ENCODE measurements at places on chromosomes 3 and 15.
A peak's percentile ranks its signal among the peaks of the same experiment; 100 is the strongest.

- DNase-seq: no peak
Observed at GRCh38 chr3:175398676-175399075, 539.5 kb downstream of the NAALADL2 start.

GRCh38 chr3:4261406-4261805, 41.8 kb upstream of the SETMAR start:
- no peak for DNase-seq

- DNase-seq: no peak
Observed at GRCh38 chr3:181105646-181106045, 116.1 kb upstream of the DNAJC19 start.

GRCh38 chr3:40290396-40290795, 19.1 kb upstream of the EIF1B start:
- DNase-seq: no peak

DNA sequence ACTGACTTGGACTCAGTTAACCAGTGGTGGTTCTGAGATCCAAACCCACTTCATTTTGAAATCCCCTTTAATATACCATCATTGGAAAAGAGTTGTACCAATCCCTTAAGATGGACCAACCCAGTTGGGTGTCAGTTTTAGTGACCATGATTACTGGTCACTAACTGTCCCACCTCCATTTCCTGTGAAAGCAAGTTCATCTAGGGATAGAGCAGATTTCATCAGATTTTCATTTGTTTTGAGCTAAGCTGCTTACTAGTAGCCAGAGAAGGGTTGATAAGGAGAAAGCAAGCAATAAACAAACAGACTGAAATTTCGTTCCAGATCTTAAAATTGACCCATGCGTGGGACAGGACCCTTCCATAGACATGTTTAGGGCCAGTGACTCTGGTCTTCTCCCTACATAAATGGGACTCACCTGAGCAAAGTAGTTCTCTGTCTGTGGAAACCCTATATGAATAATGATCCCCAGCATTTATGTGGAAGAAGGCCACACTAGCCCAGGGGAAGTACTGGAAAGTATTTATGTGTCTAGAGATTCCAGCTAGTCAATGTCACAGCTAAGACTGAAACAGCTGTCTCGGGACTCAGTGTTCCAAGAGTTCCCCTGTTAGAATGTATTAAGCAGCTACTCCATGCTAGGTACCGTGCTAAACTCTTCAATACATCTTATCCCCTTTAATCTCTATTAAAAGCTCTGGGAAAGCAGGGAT, 196.0 kb upstream of the BCL6 start:
- DNase-seq: no peak

DNA sequence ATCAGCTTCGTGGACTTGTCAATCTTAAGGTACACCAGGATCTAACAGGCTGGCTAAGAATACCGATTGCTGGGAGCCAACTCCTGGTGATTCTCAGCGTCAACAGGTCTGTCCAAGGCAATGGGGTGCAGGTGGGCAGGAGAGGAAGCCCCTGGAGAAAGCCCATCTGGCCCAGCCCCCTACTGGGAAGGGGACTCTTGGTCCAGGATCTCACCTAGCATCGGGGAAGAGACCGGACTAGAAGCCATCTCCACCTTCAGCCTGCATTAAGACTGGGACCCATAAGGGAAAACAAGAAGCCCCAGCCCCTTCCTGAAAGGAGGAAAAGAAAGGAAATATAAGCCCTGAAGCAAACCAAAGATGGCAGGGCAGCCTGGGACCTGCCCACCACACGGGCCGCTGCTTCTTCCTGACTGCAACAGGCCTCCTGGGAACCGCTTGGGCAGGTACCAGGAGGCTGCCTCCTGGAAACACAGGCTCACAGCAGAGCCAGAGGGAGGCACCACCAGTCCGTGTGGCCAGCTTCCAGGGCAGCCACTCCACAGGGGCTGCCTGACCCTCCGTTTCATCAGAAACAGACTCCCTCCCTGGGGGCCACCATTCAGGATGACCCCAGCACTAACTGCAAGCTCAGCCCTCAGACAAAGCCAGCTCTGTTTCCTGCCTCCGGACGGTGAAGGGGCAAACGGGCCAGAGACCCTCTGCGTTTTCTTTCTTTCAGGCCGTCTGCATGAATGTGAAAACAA, 100.2 kb downstream of the LRIG1 start:
- no peak for DNase-seq

DNA sequence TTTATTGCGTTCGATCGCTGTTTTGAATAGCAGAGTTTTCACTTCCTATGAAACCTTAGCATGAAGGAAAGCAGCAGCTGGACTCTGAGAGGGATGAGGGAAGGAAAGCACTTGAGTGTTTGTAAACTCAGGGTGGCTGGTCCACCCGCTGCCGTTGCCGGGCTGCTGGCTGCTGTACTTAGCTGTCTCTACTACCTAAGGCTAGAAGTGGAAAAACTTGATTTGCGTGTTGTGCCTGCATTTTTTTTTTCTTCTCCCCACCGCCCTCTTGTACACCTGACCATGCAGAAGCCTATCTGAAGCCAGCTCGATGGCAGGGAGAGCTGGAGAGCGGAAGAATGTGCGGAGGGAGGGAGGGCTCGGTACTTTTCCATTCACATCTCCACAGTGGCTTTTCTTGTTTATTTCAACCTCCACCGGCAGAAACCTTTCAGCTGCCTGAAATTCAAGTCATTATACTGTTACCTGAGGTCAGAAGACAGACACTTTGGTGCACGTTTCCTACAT, 4.8 kb upstream of the BCL6 start:
- DNase-seq: no peak

DNA sequence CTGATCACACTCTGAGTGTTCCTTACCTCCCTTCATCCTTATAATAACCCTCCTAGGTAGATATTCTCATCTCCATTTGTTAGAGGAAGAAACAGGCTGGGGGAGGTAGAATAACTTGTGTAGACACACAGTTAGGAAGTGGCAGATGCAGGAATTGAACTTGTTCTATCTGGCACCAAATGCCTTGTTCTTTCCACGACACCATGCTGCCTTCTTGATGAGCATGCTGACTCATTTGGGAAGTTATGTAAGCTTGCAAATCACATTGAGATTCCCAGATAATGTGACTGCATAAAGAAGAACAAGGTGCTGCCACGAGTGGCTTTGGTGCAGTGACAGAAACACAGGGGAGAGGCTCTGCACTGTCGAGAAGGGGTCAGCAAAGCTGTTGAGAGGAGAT, 27.5 kb upstream of the NDUFB4 start:
- DNase-seq: no peak

DNA sequence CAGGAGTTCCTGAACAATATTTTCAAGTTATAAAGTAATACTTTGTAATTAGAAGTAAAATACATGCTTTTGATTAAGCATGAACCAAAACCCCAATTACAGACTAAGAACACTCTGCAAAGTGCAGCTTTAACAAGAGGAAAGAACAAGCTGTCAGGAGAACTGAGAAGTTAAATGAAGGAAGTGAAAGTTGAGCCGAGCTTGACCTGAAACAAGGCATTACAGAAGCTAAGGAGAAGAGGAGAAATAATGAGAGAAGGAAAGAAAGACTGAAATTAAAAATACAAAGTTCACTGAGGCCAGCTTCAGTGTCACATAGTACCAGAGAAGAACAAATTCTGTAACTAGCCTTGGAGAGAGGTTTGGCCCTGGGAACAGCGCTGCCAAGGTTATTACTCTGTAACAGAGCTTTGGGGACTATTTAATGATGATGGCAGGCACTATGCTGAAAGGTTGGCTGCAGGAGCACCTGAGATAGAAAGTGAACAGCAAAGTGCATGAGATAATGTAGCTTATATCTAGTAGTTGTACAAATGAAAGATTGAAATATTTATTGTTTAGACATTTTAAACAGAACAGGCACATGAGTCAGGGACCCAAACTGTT, 241.9 kb upstream of the PEX5L start:
- no peak for DNase-seq

GRCh38 chr3:141011232-141011996, 39.7 kb upstream of the SPSB4 start:
- DNase-seq: peak; percentile 79

DNA sequence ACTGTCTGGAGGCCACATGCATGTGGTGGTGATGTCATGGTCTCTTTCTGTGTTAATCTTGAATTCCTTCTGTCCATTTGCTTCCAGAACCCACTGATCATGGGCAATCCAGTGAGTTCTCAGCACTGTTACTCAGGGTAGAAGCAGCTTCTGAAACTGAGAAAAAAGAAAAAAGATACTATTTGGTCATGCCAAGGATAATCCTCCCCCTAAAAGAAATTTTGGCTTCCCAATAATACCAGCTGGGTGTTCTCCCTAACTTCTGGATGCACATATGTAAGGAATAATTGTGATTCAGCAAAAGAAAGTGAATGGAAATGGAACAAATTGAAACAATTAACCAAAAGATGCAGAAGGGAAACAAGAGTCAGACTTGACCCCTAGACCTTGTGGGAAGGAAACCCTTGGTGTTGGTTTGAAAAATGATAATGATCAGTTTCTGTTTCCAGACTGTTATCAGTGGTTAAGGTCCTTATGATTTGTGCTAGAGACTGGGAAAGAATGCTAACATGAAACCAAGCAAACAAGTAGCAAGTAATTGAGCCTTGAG, 92.3 kb downstream of the RBMS3 start:
- DNase-seq: peak; percentile 42

DNA sequence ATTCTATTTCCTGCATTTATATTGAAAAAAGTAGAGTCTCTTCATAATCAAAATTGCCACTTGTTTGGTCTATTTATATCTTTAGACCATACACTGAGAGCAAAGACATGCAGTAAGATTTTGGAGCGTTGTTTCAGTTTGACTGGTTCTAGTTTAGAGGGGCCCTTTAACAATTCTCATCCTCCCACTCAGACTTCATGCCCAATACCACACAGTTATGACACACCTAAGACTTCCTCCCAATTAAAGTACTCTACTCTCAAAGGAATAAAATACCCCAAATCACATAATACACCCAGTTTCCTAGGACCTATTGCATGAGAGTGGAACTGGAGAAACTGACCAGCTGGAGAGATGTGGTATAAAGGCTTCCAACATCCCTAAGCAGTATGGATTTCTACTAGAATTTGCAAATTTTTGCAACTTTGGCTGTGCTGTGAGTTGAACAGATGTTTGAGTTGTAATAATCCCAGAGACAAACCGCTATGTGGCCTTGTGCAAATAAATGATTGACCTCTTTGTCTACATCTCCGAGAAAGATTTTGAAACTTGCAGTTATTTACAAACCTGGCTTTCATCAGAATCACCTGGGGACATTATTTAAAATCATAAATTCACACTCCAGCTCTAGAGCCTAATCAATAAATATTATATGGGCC, 170.0 kb upstream of the ROBO2 start:
- no peak for DNase-seq

DNA sequence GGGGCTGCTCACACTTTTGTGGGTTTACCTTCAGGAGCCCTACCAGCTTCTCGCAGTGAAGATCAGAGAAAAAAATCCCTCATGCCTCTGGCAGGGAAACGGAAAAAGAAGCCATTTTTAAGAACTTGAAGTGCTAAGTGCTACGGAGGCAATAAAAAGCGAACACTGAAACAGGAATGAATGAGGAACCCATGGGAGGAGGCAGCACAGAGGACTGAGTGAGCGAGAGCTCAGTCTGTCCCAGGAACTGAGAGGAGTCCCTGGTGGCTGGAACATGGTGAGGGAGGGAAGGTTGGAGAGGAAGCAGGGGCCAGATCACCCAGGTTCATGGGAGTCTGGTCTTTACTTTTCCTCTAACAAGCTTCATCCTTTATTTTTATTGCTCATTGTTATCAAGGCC, 228.1 kb upstream of the PROK2 start:
- DNase-seq: no peak

GRCh38 chr3:83622526-83622925, 1336.3 kb upstream of the CADM2 start:
- DNase-seq: no peak

DNA sequence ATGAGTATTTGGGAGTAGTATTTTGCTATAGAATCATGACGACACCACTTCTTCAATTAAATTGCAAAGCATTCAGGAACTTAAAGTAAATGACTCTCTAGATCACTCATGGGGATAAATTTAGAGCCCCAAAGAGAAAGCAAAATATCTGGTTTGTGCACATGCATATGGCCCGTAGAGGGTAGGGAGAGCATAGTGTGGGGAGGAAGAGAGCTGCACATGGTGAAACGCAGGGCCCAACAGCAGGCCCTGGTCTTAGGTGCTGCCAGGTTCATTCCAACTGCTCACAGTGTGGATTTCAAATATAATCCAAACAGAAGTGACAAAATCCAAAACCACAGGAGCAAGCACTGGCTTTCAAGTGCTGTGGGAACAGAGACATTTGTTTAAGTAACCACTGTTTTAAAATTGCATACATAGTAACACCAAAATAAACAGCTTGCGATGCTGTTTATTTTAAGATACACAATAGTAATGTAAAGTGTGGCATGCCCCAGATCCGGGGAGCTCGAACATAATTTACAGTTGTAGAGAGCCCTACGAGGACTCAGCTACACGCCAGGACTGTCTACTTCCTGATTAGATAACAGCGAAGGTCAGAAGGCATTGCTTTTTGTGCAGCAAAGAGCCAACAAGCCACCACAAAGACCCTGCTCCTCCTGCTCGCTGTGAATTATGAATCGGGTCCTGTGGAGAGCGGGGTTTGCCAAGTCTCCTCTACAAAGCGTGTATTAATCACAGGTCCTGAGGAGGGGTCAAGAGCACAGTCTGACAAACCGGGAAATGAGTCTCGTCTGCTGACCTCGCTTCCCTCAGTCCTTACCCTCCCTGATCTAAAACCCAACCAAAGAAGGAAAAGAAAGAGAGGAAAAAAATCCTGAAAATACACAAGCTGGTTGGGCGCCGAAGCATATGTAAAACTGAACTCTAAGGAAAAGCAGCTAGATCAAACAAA, 80.6 kb downstream of the MEIS2 start:
- no peak for DNase-seq

DNA sequence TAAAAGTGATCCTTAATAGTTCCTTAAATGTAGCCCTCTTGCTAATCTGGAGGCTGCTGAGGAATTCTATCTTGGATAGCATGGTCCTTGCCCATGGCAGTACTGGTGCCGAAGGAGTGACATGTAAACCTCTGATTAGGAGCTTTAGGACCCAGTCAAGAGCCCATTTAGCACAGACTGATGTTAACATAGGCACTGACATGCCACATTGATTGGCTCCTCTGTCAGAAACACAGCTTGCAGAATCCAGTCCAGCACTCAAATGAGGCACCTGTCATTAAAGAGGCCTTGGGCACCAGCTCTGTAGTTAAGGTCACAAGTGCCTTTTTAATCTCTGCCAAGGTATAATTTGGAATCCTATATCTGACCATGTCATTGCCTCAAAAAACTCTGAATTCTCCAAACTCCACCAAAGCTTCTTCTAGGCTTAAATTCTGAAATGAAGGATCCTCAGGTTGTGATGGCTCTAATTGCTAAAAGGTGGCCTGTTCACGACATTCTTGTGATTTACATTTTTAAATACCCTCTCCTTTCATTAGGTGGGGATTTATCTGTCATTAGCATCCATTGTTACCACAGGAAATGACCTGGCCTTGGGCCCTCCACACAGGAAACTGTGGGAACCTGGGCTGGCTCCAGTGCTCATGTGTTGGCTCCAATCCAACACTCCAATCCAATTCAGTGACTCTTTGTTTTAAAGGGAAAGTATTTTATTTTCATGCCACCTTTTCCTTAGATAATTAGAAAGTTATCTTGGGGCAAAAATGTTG, 57.3 kb upstream of the RNF7 start:
- DNase-seq: peak; percentile 29
